Omental fat pad (tissue), 4 donors: ENCODE measurements at places on chromosomes 1 and 21. TPM values are rescaled to one million over a fixed set of nuclear protein-coding genes. Genes with fewer than 3 reads are reported as not detected.

MARK1 gene
- 9.1 TPM for total RNA-seq

DNA sequence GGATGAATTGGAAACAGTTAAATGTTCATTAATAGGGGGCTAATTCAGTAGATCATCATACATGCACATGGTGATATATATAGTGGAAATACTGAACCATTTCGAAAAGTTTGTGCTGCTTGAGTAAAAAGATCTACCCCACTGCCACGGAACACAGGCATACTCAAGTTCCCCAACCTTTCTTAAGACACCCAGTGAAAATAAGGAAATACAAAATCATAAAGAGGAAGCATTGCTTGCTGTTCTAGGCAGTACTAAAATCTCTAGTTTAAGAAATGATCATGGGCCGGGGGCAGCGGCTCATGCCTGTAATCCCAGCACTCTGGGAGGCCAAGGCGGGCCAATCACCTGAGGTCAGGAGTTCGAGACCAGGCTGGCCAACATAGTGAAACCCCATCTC, 37.6 kb upstream of the KIRREL1 start:
- DNase-seq = no peak

DNA sequence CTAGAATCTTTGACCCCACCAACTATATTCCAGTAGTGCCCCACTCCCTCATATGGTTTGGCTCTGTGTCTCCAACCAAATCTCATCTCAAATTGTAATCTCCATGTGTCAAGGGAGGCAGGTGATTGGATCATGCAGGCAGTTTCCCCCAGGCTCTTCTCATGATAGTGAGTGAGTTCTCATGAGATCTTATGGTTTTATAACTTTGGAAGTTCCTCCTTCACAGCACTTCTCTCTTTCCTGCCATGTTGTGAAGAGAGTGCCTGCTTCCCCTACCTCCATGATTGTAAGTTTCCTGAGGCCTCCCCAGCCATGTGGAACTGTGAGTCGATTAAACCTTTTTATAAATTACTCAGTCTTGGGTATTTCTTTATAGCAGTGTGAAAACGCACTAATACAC, 7.7 kb upstream of the SAMD13 start:
- no peak for DNase-seq

CR1L gene
- total RNA-seq = not detected

DNA sequence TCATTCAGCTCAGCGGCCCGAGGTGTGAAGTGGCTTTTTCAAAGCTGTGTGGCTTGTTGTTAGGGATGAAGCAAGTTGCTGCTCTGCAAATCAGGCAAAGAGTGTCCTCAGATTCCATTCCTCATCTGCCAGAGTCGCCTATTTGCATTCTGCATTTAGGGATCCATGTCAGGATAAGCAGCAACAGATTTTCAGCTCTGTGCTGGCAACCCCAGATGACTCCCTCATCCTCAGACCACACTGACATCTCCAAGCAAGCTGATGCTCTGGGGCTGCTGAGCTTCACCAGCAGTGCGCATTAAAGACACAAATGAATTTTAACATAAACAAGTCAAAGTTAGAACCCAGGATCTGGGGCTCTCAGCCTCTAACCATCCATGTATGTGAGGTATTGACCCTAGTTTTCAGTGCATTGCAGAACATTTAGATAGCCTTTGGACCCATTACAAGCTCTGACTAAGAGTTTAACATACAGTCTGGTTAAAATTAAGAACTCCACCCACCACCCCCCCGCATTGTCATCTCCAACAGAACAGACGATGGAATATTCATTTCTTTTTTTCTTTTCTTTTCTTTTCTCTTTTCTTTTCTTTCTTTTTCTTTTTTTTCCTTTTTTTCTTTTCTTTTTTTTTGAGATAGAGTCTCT, 10.9 kb downstream of the CFAP107 start:
- no peak for DNase-seq

DNA sequence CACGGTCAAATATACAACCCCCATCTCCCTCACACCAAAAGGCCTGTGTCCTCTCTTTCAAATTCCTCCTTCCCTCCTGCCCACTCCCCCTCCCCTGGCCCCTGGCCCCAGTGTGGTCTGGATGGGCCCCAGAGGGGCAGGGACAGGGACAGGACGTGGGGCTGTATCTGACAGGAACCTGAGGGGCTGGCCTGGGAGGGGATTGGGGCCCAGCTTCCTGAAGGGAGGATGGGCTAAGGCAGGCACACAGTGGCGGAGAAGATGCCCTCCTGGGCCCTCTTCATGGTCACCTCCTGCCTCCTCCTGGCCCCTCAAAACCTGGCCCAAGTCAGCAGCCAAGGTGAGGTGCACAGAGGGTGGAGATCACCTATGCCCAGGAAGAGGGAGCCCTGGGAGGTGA, at the start of gene MPL:
Gene MPL, plus strand, starts transcription at position 231 of the 400 bp plus-strand sequence. Its CDS starts 31 bp downstream, at position 262.
- DNase-seq = no peak

- no peak for DNase-seq
Observed at GRCh38 chr1:109395602-109396512, 1.9 kb downstream of the SORT1 start.

- no peak for DNase-seq
Observed at GRCh38 chr1:100775483-100775882, 55.9 kb downstream of the VCAM1 start.

GRCh38 chr1:8462371-8462892, 144.5 kb downstream of the SLC45A1 start:
- no peak for DNase-seq

DNA sequence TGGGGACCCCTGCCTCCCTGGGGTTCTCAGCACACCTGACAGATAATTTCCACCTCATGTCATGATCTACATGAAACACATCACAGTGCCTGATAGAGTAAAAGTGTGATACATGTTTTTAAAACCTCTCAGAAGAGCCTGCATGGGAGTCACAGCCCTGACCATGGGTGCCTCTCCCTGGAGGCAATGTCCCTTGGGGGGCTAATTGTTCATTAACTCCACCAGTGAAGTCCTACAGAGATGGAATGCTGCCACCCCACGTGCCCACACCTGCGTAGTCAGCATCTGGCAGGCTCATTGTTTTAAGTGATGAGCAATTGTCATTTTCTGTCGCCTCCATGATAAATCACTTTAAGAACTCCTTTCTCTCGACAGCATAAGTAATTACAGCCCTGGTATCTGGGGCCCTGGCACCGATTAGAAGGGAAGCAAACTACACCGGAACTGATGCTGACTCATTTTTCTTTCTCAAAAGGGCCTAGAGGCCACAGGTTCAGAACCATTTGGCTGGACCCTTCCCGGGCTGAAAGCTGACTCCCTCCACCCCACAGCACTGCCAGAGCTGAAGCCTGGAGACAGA, 109.6 kb upstream of the GJB5 start:
- no peak for DNase-seq

DNA sequence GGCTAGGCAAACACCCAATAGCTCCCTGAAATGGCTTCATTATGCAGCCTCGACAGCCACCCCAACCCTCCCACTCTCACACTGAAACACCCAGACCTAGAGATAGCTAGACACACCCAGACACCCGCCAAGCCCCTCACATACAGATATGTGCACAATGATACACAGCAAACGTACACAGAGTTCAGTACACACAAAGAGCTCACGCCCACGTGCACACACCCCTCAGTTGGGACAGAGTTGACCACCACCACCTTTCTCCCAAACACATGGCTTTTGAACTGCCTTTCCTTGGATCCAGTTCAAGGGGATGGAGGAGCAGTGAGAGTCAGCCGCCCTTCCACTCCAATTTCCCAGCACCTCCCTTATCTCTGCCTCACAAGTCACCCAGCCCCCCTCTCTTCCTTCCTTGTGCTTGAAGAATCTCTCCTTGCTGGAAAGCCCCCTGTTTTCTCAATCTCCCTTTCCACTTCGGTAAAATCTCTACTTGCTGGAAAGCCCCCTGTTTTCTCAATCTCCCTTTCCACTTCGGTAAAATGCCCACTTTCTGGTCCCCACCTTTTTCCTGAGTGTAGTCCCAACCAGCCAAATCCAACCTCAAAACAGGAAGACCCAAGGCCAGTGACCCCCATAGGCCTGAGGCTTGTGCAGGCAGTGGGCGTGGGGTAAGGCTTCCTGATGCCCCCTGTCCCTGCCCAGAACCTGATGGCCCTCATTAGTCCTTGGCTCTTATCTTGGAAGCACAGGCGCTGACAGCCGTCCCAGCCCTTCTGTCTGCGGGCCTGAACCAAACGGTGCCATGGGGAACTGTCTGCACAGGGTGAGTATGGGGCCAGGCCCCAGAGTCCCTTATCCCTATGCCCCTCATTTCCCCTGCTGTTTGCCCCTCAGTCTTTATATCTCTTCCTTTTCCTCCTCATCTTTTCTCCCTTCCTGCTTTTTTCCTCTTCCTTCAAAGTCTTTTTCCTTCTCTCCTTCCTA, at the start of gene ACKR1:
Gene ACKR1, plus strand, starts transcription at position 715 of the 981 bp plus-strand sequence. Its CDS starts 85 bp downstream, at position 800.
- no peak for DNase-seq

TMPRSS3 gene
- 5.4 TPM for total RNA-seq

DNA sequence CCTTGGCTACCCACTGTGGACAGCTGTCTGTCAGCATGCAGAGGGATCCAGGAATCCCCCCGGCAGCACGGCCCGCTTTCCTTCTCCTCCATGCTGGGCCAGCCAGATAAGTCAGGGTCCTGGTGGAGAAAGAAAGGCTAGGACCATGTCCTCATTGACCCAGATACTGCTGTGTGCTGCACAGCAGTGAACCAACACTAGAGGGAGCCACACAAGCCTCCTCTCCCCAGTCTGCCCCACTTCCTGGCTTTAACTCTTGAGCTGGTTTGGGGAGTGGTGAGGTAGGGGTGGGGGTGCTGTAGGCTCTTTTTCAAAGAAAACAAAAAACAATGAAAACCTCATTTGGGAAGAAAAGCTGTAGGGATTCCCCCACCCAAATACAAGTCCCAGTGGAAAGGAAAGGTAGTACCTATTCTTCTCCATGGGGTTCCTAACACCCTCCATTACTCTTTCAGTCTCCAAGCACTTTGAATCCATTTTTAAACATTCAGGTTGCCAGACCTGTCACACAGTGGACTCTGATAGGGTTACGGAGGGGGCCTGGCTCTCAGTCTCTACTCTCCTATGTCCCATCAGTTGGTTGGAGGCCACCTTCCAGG, 84.9 kb upstream of the CD1D start:
- DNase-seq = no peak

DNA sequence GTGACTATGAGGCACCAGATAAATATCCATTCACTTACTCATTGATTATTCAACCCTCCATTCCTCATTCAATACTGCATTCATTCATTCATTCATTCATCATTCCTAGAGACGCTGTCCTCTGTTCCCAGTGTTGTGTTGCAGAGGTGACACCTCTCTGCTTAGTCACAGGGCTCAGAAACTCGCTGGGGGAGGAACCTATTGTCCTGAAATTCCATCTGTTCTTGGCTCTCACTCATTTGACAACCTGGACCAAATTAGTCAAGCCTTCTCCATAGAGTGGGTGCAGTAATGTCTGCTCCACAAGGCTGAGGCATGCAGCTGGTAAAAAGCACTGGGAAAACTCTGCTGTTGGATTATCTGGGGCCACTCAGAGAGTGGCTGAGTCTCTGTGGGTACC, 49.7 kb downstream of the MYOM3 start:
- no peak for DNase-seq

DNA sequence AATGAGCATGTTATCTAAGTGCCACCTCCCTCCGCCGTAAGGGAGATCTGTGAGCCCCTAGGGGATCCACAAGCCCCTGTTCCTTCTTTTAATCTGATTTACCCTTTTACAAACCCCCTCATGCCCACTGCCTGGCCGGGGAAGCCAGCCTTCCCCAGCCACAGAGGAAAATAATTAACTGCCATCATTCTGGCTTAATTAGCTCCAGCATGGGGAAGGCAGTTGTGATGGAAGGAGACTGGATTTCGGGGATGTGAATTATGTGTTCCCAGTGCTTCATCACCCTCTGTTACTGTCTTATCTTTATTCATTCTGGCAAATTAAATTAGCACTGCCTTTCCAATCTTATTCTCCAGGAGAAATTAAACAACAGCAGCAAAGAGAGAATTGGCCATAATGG, 135.8 kb downstream of the PTPRU start:
- no peak for DNase-seq

GRCh38 chr21:43903451-43904091, 38.5 kb downstream of the AGPAT3 start:
- DNase-seq = no peak

- DNase-seq = no peak
Observed at GRCh38 chr1:151944126-151944856, 35.0 kb upstream of the THEM4 start.

LCE1E gene
- not detected for total RNA-seq

DNA sequence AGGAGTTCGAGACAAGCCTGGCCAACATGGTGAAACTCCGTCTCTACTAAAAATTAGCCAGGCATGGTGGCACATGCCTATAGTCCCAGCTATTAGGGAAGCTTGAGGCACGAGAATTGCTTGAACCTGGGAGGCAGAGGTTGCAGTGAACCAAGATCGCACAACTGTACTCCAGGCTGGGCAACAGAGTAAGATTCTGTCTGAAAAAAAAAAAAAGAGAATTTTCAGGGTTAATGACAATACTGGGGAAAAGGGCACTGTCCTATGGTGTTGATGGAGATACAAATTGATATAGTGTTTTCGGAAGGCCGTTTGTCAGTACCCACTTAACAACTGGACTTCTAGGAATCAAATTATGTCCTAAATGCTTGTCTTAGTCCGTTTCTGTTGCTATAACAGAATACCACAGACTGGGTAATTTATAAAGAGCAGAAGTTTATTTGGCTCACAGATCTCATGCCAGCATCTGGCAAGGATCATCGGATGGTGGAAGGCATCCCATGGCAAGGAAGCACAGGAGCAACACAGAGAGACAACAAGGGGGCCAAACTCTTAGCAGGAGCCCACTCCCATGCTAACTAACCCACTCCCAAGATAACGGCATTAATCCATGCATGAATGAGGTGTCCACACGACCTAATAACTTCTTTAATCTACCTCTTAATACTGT, 41.3 kb downstream of the ZBTB8A start:
- DNase-seq = no peak

DNA sequence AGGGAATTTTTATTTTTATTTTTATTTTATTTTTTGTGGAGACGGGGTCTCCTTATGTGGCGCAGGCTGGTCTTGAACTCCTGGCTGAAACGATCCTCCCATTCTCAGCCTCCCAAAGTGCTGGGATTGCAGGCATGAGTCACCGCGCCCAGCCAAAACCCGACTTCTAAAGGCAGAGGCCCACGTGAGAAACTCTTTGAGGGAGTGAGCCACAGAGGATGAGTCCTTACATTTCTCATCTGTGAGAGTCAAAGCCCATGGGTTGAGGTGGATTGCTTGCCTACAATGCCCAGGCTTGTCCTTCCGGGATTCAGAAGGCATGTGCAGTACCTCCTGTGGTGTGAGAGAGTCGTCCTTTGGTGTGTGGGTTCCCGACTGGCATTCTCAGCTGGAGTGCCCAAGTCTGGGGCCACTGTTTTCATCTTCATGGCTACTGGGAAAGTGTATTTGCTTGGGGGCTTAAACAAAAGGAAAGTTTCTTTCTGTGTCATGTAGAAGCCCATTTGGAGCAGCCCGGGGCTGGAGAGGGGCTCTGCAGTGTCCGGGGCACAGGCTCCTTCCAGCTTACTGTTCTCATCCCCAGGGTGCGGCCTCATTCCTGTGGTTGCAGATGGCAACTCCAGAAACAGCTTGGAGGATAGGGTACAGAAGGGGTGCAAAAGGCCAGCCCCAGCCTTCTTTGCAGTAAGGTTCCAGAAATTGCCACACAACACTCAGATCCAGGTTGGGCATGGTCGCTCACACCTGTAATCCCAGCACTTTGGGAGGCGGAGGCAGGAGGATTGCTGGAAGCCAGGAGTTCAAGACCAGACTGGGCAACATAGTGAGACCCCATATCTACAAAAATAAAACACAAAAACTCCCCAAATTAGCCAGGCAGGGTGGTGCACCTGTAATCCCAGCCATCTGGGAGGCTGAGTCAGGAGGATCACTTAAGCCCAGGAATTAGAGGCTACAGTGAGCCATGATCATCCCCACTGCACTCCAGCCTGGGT, 29.4 kb upstream of the CSF3R start:
- DNase-seq = no peak
